ENCODE measurements at places on chromosomes 7 and 10.

- DNase-seq, result no peak
These were observed 38.9 kb upstream of the XPNPEP1 start for GRCh38 chr10:109962247-109962646.

- no peak for DNase-seq
These were observed 720 bp downstream of the SNCG start for GRCh38 chr10:86958901-86959736.

GRCh38 chr10:3523309-3524050 lies 261.5 kb downstream of the KLF6 start:
- DNase-seq, result no peak

GRCh38 chr10:5659702-5660528 lies 6.5 kb downstream of the ASB13 start:
- DNase-seq, result no peak

GRCh38 chr10:23479798-23480473 lies 41.1 kb downstream of the OTUD1 start:
- no peak for DNase-seq

GRCh38 chr10:79490400-79491142 lies 21.8 kb upstream of the EIF5AL1 start:
- DNase-seq, result no peak

DNA sequence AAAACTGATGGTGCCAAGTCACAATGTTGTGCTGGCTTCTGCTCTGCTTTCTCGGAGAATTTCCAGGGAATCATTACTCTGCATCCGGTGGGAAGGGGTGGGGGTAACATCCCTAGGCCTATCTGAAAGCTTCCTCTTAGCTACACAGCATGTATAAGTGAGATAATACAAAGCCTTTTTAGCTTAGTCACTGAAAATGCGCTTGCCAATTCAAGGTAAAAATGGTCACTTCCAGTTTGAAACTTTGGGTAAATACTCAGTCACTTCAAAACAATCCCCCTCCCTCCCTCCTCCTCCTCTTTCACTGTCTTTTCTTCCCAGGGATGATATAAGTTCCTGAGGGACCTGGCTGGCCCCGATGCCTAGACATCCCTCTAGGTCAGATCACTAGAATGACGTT lies 57.3 kb upstream of the APBB1IP start:
- no peak for DNase-seq

DNA sequence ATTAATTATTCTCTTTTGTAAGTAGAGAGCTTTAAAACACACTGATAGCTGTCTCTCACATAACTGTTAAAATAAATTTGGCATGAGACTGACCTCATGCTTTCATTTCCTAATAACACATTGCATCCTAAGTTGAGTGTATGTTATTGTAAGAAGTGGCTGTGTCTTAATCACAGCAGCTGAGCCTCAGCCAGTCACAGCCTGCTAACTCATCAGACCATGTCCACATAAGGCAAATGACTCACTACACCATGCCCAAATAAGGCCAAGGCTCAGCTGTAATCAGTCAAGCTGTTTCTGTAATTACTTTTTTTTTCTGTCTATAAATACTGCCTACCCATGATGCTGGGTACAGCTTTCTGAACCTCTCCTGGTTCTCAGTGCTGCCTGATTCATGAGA lies 860.9 kb downstream of the XPNPEP1 start:
- no peak for DNase-seq

- no peak for DNase-seq
These were observed 997 bp downstream of the WDR37 start for GRCh38 chr10:1057106-1057657.

DNA sequence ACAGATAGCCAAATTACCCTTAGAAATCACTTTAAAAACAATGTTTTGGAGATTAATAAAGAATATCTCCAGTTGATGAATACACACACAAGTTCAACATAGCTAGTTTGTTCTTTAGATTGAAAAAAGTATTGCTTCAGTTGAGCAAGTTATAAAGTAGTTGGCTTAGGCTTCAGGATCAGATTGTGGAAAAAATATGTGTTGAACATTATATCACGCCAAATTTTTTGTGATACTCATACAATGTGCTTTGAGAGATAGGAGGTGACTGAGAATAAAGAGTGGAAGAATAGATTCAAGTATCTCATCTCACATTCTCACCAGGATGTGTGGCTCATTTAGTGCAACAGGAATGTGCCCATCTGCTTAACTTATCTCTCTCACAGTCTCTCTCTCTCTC lies 553.3 kb downstream of the HTR7 start:
- no peak for DNase-seq

- no peak for DNase-seq
These were observed 7.8 kb upstream of the LIPM start for GRCh38 chr10:88794731-88795130.

- no peak for DNase-seq
These were observed 42.4 kb downstream of the MTURN start for GRCh38 chr7:30177186-30177585.

- no peak for DNase-seq
These were observed 192.2 kb downstream of the DIP2C start for GRCh38 chr10:497289-497688.

GRCh38 chr10:69387500-69387899 lies 29.2 kb downstream of the TACR2 start:
- DNase-seq, result no peak

DNA sequence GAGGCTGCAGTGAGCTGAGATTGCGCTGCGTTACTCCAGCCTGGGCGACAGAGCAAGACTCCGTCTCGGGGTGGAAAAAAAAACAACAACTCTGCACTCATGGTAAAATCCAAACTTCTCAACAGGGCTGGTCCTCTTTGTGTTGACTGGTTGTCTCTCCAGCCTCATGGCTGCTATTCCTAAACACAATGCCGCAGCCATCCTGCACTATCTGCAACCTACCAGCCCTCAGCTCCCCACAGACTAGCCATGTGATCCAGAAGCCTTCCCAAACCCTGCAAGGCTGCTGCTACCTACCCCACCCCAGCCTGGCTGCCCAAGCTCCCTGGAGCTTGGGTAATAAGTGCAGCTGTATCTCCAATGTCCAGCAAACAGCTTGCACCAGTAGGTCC lies 11.7 kb downstream of the ZYX start:
- DNase-seq, result no peak

GRCh38 chr10:23361665-23362064 lies 17.1 kb upstream of the C10orf67 start:
- no peak for DNase-seq

- no peak for DNase-seq
These were observed 107.3 kb upstream of the STARD3NL start for GRCh38 chr7:38070718-38071117.

DNA sequence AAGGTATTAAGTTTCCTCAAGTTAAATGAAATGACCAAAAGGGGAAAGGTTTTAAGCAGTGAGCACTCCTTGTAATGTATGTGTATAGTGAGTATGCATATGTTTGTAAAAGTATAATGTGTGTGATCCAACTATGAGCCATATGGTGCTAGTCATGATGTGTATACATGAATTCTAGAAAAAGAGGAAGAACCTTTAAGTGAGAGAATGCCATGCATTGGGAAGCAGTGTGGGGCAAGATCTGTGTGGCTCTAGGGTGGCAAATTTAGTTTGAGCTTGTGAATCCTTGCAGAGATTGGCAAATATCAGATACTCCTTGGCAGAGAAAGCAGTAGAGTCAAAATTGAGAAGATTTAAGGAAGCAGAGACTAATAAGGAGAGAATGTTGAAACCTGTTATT lies 435.0 kb downstream of the AUTS2 start:
- DNase-seq, result no peak

DNA sequence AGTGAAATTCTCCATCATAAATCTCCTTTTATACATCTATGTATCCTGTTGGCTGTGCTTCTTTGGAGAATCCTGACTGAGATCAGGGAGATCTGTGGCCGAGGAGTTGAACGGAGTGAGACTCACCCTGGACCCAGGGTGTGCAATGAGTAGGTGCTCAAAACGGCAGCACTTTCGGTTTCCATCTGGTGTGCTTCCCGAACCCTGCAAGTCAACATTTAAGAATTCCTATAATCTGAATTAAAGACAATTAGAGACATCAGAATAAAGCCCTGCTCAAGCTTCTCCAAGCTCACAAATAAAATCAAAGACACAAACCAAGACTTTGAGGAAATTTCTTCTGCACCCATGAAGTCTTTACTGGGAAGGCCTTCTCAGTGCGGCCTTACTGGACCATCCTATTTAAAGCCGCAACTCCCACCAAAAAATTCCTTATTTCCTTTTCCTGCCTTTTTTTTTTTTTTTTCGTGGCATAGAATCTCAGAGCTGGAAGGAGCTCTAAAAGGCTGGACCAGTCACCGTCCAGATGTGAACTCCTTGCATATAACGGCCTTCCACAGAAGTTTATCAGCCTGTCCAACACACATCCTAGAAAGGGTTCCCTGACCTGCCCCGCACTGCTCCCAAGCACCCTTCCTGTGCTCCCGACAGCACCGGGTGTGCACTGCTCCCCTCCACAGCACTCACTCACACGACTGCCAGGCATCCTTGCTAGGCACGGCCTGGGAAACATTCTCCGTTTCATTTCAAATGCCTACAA lies 29.7 kb downstream of the GNA12 start:
- no peak for DNase-seq

GRCh38 chr10:122492999-122493481 lies 31.7 kb downstream of the HTRA1 start:
- no peak for DNase-seq

DNA sequence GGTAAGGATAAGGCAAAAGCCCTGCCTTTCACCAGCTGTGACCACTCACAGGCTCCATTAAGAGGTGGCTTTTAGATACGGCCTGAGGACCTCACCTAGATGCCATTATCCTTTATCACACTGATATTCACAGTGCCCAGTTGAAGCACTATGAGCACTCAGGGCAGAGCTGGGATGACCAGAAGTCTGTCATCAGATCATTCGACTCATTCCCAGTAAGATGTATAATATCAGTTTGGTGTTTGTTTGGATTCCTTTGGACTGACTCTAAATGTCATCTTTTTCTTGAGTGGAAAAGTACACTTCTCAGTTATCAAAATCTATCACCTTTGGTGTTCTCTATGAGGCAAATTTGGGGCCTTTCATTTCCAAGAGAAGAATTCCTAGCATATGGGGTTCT lies 18.7 kb downstream of the CCDC136 start:
- DNase-seq, result no peak

DNA sequence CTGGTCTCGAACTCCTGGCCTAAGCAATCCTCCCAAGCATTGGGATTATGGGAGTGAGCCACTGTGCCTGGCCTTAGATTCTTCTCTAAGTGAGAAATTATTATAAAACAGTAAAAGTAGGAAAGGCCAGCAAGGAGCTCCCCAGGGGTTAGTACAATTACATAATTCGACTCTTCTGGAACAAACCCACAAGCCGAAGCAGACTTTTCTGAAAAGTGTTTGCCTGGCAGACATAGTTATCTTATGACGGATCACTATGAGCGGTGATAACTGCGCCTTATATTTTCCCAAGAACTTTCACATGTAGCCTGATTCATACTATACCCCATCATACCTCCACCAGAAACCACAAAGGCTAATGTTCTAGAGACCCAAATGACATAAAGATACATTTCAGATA lies 30.2 kb upstream of the SH3PXD2A start:
- no peak for DNase-seq

DNA sequence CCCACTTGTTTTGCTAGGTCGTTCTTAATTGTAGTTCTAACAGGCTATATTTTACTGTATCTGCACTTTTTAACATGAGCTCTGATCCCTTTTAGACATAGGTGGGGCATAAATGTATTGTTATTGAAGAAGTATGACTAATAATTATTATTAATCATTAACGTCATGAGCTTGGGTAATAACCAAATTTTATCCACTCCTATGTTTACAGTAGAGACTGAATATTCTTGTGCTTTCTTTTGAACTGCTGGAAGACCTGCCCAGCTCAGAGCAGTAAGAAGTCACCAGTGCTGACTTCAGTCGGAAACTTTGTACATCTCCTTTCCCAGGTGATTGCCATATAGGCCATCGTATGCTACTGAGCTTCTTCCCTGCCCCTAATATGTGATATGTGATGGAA lies 18.7 kb downstream of the PKD2L1 start:
- no peak for DNase-seq

DNA sequence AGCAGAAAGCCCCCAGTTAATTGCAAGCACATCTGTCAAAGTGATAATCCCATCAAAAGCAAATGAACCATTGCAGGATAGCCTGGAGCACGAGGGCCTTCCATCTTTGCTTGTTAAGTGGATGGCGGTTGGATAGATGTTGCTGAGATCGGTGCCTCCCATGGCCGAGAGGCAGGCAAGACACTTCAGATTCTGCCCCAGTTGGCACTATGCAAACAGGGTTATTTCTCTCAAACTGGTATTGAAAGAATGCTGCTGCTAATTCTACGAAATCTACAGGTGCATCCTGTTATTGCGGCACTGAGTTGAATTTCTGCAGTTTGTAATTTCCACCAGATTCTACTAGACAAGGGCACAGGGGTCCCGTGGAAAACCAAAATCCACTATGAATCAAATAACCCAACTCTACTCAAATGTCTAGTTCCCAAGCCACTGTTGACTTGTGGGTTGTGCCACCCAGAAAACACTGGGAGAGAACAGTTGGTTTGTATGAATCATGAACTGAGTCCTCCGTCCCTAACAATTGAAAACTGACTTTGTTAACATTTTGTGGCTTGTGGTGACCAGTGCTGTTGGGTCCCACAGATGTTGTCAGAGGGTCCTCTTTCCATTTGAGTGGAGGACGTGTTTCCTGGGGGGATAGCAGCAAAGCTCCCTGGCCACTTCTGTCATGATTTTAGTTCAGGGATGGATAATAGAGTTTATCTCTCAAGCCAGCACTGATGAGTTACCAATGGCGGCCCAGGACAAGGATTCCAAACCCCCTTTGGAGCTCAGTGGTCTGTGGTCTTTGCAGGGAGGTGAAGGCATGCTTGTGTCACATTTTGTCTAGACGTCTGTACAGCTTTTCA lies 7.1 kb upstream of the IL2RA start:
- DNase-seq, result no peak

- DNase-seq, result no peak
These were observed 74.2 kb downstream of the MGMT start for GRCh38 chr10:129541200-129541599.

DNA sequence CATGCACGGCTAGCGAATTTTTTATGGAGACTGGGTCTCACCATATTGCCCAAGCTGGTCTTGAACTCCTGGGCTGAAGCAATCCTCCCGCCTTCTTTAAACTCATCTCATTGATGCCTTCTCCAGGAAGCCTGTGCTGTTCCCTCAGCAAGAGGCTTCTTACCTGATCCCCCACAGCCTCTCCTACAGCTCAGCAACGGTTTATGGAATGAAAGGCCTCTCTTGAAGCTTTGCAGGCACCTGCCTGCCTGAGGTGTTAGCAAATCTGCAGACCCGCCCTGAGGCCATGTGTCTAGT lies 468 bp upstream of the TRIM56 start:
- DNase-seq, result no peak

DNA sequence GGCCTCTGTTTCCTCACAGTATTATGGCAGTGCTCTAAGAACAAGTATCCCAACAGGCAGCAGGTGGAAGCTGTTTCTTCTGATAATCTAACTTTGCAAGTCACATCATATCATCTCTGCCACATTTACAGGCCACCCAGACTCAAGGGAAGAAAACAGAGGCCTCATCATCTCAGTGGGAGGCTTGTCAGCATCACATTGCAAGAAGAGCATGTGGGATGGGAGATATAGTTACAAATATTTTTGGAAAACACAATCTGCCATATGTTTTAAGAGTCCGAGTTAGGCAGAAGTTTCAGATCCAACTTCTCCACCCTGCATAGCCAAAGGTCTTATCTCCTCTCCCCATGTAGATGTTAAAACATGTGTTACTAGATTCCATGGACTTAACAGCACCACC lies 130.4 kb upstream of the PDE1C start:
- DNase-seq, result no peak

- no peak for DNase-seq
These were observed 41.1 kb downstream of the ZC3HC1 start for GRCh38 chr7:130009848-130010688.

GRCh38 chr7:77837275-77837674 lies 38.7 kb downstream of the PHTF2 start:
- no peak for DNase-seq
